Activated T-cell treated with anti-CD3 and anti-CD28 coated beads for 24 hours (primary cell): ENCODE measurements at places on chromosomes 5 and 9.

GRCh38 chr5:14199902-14200301 is 56.8 kb downstream of the TRIO start:
- DNase-seq, result no peak

- no peak for DNase-seq
Measured at GRCh38 chr5:178356431-178356872, 123.8 kb upstream of the PHYKPL start.

- DNase-seq, result no peak
Measured at GRCh38 chr5:34686762-34687268, 30.7 kb downstream of the RAI14 start.

- no peak for DNase-seq
Measured at GRCh38 chr9:77725046-77725694, 77.0 kb upstream of the GNA14 start.

DNA sequence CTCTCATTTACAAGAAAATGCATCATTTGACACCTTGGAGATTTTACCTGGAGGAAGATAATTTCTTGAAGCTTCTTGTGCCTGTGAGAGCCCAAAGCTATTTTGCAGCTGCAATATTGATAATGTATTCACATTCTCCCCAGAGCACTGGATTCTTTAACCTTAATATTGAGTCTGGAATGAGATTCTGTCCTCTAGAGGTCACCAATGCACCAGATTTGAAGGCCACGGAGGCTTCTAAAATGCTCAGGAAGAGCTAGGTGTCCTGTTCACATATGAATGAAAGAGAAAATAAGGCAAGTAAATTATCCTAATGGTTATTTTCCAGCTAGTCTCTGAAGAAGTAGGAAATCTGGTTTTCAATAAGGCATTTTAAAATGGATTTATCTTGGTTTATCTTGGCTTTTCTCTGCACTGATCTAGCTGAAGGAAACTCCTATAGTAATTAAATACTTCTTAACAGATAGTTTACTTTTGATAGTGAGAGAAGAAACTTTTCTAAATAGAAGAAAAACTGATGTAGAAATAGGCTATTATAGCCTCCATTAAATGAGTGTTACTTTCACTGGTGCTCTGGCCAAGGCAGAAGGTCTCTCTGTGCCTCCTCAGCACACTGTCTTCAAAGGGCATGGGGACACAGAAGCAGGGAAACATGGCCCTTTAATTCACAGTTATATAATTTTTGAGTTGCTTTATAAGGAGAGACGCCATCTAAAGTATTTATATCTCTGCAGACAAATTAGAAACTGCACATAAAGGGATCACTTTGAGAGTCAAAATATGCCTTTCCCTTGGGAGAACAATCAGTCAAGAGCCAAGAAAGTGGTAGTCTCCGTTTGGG is 297.0 kb upstream of the ACTBL2 start:
- DNase-seq, result no peak

- DNase-seq, result no peak
Measured at GRCh38 chr5:123035918-123036390, 571 bp downstream of the PPIC start.

- no peak for DNase-seq
Measured at GRCh38 chr9:26131886-26132285, 453.6 kb upstream of the TUSC1 start.

DNA sequence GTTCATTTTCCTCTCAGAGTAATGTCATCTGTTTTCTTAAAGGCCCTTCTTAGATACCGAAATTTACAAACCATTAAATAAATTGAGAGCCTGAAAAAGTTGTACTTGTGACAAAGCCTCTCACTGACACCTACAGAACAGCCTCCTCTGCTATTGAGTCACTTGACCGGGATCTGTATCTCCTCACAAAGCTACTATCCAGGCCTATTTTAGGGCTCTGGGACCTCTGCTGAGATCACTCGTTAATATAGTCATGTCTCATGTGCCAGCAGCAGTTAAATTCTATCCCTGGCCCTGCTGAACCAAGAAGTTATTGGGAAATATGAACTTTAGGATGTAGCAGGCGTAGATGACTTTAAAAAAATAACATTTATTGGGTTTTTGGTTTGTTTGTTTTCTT is 31.1 kb downstream of the FBXO38 start:
- no peak for DNase-seq

GRCh38 chr5:76351577-76351976 is 51.5 kb upstream of the IQGAP2 start:
- DNase-seq, result no peak

- DNase-seq, result no peak
Measured at GRCh38 chr5:1783216-1783554, 16.5 kb downstream of the MRPL36 start.

GRCh38 chr5:135151256-135151655 is 117.2 kb upstream of the PITX1 start:
- no peak for DNase-seq

DNA sequence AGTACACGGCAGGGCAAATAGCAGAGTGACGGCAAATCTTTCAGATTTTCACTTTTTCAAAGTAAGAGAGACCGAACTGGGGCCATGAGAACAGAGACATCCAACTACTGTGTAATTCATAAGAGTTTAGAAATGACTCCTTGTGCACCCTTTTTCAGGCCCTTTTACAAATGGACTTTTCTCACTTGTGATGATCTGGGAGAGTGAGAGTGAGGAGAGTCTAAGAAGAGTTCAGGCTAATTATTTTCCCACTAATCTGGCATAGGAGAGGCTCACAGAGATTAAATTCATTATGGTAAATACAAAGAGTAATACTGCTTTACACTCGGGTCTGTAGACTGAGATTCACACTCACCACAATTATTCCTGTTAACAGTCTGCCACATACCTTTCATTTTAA is 880 bp upstream of the CCNG1 start:
- no peak for DNase-seq

GRCh38 chr9:4117835-4118610 is 181.8 kb downstream of the GLIS3 start:
- DNase-seq, result peak; percentile 34

GRCh38 chr9:131738293-131739132 is 1.4 kb downstream of the RAPGEF1 start:
- DNase-seq, result no peak

DNA sequence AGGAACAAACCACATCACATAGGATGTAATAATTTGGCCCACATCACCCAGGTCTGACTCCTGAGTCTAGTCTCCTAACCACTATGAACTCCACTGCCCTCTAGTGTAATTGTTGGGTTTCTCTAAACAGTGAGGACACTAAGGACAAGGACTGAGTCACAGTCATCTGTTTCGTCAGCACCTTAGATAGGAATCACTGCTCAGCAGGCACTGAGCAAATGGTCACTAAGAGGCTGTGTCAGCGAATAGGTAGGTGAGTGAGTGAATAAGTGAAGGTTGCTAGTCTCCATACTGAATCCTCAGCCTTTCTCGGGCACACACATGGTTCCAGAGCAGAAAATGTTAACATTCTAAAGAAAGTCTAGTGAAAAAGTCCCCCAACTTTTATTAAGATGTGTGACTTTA is 278.6 kb downstream of the SPOCK1 start:
- DNase-seq, result no peak

- DNase-seq, result no peak
Measured at GRCh38 chr9:126745574-126746411, 59.0 kb upstream of the ZBTB43 start.

GRCh38 chr5:158483281-158483860 is 616.3 kb downstream of the EBF1 start:
- DNase-seq, result no peak

DNA sequence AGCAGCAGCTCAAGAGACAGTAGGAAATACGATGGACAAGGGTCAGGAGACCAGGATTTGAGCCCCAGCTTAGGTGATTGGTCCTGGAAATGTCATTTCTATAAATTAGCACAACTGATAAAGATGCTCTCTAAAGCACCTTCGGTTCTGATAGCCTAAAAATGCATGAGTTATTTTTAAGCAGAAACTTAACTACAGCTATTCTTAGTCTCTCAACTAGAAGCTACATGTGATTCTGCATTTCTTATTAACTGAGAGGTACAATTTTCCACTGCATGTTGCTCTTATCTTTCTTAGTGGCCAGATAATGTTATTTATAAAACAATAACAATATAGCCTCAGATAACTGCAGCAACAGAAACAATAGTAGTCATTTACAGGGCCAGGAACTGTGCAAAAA is 136.4 kb downstream of the GRIA1 start:
- DNase-seq, result no peak

DNA sequence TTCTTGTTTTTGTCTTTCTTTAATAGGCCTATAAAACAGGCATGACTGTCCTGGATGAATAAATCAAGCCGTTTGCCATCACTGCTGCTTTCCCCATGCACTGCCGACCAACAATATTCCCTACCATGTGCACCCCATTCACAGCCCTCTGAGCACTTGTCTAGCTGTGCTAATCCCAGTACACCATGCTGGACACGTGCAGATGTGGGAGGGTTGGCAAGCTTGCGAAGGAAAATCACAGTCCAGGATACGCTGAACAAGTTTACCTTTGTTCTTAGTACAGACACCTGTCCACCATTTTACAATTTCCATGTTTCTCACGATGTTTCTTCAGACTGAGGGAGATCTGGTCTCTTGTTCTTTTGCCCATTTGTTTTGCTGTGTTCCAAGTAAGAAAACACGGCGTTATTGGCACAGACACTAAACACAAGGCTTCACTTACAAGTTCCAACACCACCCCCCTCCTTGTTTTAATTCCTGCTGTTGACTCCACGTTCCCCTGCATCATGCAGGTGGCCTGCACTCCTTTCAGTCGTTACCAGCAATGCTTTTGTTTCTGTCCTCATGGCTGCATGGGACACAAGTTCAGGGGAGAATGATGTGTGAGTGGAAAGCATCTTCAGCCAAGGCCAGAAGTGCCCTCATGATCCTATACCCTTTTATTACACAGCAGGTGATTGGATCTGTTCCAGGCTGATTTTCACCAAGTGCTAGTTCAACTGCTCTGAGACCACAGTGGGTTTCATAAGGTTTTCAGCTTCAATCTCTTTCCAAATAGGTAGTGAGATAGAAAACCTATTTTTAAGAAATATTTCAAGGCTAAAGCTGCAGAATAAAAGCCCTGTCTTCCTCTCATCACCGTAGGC is 608.9 kb downstream of the IRX1 start:
- DNase-seq, result no peak

DNA sequence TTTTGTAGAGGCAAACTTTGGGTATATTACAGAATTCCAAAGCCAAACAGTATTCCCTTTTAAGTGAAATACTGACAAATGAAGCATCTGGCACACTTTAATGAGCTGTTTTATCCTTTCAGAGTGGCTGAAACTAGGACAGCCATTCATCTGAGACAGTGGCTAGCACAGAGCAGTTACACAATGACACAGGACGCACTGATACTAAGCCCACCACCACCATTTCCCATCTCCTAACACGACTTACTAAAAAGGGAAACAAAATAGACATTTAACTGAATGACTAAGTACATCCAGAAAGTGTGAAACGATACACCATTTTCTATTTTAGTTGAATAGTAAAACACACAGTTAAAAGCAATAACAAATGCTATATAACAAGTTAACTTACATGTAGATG is 120.4 kb upstream of the RETREG1 start:
- no peak for DNase-seq

DNA sequence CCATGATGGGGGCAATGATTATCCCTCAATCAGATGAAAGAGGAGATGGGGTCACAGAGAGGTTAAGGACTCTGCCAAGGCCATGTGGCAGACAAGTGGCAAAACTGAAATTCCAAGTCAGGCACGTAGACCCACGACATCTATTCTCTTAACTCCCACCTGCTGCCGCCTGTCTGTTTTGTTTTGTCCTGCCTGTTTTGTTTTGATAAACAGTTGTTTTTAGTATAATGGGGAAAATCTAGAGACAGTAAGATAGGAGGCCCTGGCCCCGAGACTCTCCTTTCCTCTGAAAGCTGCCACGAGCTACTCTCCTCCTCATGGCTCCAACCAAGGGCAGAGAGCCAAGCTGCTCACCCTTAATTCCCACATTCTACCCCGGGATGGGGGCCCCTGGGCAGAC is 4.9 kb downstream of the FSTL4 start:
- no peak for DNase-seq

DNA sequence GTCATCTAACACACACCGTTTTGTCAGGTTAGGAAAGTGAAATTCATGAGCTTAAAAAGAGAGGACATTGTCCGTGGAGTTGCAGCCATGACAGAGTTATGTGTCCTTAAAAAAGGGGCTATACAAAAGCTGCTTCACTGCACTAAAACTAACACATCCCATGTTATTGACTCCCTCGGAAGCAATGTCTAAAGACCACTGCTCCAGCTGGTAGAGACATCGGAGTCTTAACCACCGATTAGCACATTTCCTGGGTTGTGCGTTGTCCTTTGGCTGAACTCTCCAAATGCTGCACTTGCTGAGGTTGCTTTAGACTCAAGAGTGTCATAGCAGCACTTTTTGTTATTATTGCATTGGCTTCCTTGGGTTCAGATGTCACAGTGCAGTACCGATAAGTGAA is 128.3 kb upstream of the C9orf72 start:
- no peak for DNase-seq

DNA sequence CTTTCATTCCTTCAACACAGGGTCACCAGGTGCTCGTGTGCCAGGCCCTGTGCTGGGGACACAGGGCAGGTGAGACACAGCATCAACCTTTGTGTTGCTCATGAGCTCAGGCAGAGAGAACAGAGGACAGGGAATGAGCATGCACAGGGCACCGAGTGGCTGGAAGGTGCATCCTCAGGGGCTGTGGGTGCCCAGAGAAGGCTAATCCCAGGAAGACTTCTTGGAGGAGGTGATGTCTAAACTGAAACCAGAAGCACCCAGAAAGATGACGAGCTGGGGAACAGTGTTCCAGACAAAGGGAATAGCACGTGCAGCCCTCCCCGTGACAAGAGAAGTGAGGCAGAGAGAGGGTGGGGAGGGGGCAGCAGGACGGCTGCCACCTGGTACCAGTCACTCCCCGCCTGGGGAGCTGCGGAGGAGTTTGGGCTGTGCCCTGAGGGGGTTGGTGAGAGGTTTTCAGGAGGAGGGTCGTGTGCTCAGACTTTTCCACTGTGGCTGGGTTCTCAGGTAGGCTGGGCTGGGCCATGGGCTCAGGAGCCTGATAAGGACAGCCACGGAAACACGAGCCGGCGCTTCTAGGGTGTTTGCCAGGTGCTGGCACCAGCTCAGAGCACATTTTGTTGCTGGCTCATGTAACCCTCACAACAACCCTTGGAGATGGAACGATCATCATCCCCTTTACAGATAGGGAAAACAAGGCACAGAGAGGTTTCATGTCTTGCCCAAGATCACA is 46.0 kb downstream of the HMCN2 start:
- no peak for DNase-seq

GRCh38 chr5:177438468-177438867 is 8.1 kb upstream of the PRR7 start:
- DNase-seq, result no peak

DNA sequence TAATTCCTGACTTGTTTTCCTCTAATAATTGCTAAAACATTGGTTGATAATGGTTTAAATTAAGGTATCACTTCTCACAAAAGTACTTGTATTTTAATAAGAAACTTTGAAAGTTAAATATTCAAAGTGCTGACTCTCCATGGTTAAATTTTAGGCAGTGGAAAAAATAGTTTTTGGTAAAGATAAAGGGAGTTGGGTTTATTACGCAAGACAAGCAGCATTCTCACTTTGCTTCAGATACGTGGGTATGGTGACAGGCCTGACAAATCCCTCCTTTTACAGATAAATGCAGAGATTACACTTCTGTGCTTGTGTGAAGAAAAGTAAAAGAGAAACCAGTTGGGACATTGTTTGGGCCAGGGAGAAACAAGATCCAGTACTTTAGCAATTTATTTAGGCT is 14.5 kb upstream of the FAM170A start:
- DNase-seq, result no peak
